ENCODE measurements at places on chromosomes 2 and 18.

DNA sequence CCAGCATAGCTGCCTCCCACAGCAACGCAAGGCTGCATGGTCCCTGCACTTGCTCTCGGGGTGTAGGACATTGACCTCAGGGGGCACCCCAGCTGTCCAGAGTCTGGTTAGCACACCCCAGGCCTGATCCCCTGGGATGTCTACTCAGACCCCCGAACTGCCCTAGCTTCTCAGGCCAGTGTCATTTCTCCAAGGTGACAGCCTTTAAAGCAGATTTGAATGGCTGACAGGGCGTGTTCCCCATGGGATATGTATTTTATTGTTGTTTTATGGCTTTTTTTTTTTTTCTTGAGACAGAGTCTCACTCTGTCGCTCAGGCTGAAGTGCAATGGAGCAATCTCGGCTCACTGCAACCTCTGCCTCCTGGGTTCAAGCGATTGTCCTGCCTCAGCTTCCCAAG, 40.8 kb upstream of the PTMA start:
- DNase-seq = no peak

- DNase-seq = no peak
These were observed 73.9 kb upstream of the UXS1 start for GRCh38 chr2:106267997-106268396.

DNA sequence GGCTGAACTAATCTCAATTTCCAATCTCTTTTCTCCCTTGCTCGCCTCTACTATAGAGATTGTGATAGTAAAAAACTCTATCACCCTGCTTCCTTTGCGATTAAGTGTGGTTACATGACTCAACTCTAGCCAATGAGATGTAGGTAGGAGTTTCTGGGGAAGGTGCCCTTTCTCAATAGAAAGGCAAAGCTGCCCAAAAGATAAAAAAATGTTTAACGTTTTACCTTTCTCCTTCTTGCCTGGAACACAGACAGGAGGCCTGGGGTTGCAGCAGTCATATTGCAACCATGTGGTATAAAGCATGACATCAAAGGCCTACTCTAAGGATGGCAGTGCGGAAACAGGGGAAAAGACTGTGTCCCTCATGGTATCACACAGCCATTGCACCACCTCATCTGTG, 31.5 kb downstream of the TMEM37 start:
- no peak for DNase-seq

DNA sequence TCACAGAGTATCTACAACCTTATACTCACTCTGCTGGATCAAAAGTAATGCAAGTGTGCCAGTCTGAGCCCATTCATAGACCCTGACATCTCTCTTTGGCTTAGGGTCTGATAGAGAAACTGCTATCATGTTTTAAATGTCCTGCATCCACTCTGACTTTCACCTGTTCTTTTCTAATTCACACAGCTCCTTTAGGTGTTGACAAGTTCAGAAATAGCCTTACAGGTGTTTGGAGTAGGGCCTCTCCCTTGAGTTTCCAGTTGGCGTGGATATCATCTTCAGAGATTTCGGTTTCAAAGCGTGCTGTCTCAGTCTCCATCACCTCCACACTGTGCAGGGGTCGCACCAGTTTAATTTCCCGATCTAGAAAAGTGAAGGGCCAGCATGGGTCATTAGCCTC, 150.3 kb downstream of the PLEKHA3 start:
- DNase-seq = no peak

DNA sequence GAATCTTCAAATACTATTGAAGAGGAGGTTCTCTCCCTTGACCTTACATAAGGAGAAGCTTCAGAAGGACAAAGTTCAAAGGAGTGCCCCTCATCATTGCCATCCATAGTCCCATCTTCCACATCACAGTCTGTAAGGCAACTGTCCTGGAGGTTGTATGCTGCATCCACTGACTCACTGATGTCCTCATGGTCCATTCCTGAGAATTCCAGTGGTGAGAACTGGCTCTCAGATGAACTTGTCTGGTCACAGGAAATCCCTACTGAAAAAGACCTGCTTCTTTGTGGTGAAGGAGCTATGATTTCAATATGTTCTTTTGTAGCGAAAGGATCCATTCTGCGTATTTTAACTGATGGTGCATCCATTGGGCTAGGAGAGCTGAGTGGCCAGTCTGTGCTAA, 52.2 kb downstream of the EIF2AK3 start:
- DNase-seq = no peak

GRCh38 chr2:235045336-235045972, 93.6 kb downstream of the SH3BP4 start:
- DNase-seq = no peak

GRCh38 chr2:12317814-12318426, 398.8 kb upstream of the TRIB2 start:
- DNase-seq = no peak

DNA sequence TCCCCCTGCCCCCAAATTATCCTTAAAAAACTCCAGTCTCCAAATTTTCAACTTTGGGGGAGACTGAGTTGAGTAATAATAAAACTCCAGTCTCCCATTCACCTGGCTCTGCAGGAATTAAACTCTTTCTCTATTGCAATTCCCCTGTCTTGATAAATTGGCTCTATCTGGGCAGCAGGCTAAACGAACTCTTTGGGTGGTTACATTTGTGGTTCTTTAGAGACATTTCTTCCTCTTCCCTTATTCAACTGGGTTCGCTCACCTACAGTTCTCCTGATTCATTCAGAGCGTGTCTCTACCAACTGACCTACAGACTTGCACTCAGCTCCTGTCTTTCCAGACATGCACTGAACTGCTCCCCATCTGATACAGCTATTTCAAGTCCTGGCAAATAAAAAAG, 17.1 kb upstream of the SOCS6 start:
- DNase-seq = no peak

DNA sequence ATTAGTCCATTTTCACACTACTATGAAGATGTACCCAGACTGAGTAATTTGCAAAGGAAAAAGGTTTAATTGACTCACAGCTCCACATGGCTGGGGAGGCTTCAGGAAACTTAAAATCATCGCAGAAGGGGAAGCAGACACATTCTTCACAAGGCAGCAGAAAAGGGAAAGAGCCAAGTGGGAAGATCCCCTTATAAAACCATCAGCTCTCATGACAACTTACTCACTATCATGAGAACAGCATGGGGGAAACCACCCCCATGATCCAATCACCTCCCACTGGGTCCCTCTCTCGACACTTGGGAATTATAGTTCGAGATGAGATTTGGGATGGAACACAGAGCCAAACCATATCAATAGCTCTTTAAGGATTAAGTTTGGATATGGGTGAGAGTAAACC, 246.1 kb upstream of the CYRIA start:
- DNase-seq = no peak

DNA sequence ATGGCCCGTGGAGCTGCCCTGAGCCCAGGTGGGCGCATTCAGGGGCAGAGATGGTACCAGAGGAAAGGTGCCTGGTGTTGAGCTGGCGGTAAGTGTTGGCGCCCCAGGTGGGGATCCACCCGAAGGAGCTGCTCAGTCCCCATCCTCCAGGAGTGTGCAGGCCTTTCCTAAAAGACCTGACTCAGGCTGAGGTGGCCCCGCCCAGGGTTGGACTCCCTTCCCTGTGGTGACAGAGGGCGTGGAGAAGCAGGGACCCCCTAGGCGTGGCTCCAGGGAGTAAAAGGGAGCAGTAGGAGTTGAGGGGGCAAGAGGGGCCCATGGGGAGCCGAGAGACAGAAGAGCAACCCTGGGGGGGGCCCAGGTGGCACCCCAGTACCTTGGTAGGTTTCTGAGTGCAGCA, 2.4 kb downstream of the OXER1 start:
- no peak for DNase-seq

GRCh38 chr2:165820296-165820695, 26.2 kb upstream of the GALNT3 start:
- DNase-seq = no peak

DNA sequence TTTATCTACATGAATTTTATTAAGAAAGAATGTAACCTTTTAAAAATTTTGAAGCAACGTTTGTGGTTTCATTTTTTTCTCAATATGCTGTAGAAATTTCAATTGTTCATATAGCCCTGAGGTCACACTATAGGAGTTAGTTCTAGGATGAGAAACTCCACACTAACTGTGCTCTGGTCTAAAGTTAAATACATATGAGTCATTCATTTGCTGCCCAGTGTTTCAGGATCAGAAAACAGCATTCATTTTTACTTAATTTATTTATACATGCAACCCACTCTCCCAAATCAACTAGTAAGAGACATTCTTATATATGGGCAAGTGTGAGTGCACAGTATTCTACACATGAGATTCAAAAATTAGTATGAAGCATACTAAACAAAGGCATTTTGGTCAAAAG, 137.9 kb downstream of the DOCK10 start:
- no peak for DNase-seq

DNA sequence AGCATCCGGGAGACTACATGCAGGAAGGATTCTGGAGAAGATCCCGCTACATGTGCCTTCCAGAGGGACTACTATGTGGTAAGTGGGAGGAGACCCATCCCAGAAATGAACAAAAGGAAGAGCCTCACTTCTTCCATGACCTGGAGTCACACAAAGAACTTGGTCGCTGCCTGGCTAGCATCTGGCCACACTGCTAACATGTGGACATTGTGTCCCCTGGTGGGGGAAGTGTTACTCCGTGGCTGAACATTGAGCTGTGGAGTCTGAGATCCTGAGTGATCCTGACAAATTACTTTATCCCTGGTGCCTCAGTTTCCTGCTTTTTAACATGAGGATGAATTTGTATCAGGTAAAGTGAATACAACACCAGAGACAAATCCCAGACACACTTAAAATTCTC, 8.4 kb downstream of the SPP2 start:
- DNase-seq = no peak

GRCh38 chr18:56748698-56749268, 97.6 kb downstream of the WDR7 start:
- peak; percentile 72 for DNase-seq

DNA sequence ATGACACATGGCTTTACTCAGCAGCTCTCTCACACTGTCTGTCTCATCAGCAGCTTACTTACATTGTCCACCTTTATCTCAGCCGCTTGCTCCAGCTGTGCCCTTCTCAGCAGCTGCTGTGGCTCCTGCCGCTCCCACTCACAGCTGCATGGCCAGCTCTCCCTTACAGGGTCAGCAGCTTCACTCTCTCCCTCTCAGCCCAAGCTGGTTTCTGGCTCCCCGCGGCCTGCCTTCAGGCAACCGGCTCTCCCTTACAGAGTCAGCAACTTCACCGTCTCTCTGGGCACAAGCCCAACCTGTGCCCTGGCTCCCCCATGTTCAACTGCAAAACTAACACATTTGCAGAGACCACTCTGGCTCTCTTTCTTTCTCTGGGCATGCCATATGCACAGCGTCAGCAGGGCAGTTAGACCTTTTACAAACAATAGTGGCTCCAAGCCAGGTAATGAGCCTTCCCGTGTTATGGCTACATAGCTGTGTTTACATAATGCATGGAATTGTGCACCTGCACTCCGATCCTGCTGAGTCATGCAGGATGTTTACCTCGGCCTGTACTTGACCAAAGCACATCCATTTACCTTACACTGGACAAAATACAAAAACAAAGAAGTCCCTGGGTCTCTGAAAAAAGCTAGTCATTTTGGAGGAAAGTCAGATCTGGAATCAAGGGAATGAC, 167.3 kb downstream of the DOK6 start:
- no peak for DNase-seq

- no peak for DNase-seq
These were observed 154.3 kb upstream of the LTBP1 start for GRCh38 chr2:32792416-32792815.

GRCh38 chr2:240831594-240832204, 11.7 kb upstream of the KIF1A start:
- DNase-seq = no peak

DNA sequence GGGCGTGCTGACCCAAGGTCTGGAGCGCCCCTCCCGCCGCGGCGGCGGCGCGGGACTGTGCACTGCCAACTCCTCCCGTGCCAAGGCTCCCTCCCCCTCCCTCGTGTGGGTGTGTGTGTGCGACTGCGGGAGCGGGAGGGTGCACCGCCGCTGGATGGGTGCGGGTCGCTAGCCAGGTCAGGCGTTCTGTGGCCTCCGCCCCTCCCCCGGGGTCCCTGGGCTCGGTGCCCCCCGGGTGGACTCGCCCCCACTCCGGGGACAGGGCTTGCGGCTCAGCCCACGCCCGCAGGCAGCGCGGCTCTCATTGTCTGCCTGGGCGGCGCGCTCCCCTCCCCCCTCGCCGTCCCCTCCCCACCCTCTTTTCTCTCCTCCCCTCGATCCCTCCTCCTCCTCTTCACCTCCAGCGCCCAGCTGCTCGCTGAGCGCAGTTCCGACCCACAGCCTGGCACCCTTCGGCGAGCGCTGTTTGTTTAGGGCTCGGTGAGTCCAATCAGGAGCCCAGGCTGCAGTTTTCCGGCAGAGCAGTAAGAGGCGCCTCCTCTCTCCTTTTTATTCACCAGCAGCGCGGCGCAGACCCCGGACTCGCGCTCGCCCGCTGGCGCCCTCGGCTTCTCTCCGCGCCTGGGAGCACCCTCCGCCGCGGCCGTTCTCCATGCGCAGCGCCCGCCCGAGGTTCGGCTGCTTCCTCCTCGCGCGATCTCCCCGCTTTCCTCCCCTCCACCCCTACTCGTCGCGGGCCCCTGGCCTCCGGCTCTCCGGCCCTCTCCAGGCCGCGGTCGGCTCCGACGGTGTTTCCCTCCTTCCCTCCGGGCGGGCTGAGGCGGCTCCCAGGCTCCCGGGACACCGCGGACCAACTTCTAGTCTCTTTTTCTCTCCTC, at the start of gene GATA6:
Gene GATA6, plus strand, starts transcription at position 579 of the 878 bp plus-strand sequence. CDS start 1,556 bp downstream, outside the sequence.
- DNase-seq = no peak

- no peak for DNase-seq
These were observed 171.8 kb downstream of the CAMKMT start for GRCh38 chr2:44533508-44533907.

GRCh38 chr2:30073523-30073922, 73.3 kb upstream of the YPEL5 start:
- no peak for DNase-seq

GRCh38 chr2:198052741-198053140, 248.3 kb downstream of the PLCL1 start:
- DNase-seq = no peak

DNA sequence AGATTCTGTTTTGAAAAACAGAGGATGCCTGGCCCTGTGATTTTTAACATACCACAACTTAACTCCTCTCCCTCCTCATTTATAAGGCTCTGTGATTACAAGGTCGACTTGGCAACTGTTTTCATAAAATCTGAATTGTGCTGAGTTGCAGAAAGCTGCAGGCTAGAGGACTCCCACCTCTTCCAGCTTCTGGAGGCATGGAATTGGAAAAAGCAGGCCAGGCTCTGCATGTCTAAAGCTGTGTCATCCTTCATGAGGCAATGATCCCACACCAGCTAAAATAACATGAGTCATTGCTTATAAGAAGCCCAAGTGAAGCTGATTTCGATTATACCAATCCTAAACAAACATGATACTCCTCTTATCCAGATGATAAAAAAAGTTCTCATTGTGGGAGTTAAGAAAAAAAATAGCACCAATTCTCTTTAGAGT, 11.7 kb downstream of the ARHGAP28 start:
- DNase-seq = no peak

- DNase-seq = peak; percentile 23
These were observed 328 bp downstream of the DTYMK start for GRCh38 chr2:241686324-241686649.

DNA sequence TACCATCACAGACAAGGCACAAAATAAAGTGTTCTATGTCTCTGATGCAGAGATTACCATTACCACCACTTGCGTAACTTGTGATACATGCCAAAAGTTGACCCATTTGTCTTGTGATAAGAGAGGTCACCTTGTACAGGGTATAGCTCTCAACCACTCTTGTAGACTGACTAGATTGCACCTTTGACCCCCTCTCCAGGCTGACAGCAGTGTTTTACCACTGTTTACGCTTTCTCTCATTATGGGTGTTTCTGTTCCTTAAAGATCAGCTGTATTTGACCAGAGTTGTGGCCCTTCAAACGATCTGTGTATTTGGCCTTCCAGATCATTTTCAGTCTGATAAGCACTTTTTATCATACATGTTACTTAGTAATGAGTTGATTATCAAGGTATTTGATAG, 215.7 kb upstream of the HNMT start:
- DNase-seq = no peak

Measured in NCI-H1417 treated with DMSO at 0.1 percent for 48 hours (cell line).